ENCODE measurements at places on chromosomes 6 and 20.

GRCh38 chr6:157223021-157223430 is 100.3 kb downstream of the TMEM242 start:
- DNase-seq: no peak

GRCh38 chr6:137728386-137729349 is 138.4 kb upstream of the TNFAIP3 start:
- no peak for DNase-seq

GRCh38 chr6:107841275-107841670 is 17.2 kb upstream of the SCML4 start:
- no peak for DNase-seq

DNA sequence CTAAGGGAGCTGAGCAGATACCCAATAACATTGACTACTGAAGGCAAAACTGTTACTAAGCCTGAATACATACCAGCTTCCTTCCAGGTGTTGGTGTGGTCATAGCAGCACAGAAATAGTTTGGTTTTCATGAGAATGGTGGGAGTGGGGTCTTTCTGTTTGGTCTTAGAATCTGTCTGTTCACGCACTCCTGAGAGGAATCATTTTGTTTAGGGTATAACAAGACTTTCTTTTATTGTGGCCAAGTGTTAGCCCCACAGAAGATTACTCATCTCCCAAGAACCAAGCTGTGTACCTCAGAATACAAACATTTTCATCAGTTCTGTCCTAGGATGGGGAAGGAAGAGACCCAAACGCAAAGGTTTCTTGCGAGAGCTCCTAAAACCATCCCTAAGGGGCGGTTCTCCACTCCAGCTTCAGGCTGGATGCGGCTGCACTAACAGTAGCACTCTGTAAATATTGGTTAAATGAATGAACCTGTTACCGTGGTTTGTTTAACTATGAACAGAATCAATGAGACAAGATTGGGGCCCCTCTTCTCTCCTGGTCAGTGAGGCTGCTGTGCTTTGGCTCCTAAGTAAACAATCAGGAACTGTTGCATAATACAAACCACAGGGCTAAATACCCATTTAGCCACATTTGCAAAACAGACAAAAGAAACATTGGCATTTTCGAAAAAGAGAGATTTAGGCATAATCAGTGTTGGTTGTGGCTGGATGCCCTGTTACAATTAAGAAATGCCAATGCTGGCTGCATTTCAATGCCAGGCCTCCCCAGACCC is 44.9 kb downstream of the SNAP25 start:
- no peak for DNase-seq

DNA sequence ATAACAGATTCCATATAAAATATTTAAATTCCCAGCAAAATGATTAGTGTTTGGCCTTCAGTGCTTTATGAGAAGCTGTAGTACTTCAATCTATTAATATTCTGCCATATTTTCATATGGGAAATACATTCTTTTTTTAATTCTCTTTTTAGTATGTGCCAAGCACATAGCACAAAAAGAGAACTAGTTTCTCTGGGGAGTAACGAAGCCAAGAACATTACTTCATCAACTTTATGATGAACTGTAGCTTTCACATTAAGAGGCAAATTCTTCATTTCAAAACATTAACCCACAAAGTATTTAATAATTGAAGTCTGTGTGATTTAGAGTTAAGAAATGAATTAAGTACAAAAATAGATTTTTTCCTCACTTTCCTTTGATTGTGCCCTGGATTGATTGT is 281.0 kb upstream of the EYS start:
- DNase-seq: no peak

- DNase-seq: no peak
Observed at GRCh38 chr20:48705240-48706115, 122.3 kb downstream of the PREX1 start.

All from activated T-cell treated with anti-CD3 and anti-CD28 coated beads for 48 hours (primary cell).